ENCODE measurements at places on chromosomes 2 and 18.

- DNase-seq = no peak
Observed at GRCh38 chr2:68031542-68032160, 31.2 kb downstream of the C1D start.

GRCh38 chr18:36350251-36350651 is 52.7 kb downstream of the FHOD3 start:
- no peak for DNase-seq

- DNase-seq = no peak
Observed at GRCh38 chr18:31439807-31440325, 7.7 kb upstream of the DSG3 start.

DNA sequence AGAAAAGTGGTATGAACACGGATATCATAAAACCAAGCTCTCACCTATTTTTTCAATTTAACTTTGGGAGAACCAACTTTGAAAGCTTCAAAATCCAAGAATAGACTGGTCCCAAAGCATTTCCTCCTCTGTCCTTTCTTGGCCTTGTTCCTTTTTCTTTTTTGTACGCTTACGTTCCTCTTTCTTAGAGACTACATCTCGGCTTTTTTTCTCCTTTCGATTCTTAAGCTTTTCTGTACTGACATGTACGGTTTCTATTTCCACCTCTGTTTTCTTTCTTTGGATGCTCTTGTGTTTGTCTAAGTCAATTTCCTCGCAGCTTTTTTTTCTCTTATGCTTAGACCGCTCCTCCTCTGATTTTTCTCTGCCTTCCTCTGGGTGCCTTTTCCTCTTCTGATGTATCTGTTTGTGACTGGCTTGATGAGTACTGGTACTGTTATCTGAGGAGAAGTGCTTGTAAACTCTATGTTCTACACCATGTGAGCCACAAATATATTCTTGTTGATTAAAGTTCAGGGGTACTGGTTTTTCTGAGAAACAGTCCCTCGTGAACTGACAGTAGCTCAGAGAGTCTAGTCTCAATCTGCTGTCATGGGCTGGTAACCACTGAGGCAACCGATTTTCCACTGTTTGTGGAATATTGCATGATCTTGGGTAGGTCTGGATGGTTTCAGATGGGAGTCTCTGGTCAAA is 11.5 kb upstream of the RNU2-63P start:
- no peak for DNase-seq

DNA sequence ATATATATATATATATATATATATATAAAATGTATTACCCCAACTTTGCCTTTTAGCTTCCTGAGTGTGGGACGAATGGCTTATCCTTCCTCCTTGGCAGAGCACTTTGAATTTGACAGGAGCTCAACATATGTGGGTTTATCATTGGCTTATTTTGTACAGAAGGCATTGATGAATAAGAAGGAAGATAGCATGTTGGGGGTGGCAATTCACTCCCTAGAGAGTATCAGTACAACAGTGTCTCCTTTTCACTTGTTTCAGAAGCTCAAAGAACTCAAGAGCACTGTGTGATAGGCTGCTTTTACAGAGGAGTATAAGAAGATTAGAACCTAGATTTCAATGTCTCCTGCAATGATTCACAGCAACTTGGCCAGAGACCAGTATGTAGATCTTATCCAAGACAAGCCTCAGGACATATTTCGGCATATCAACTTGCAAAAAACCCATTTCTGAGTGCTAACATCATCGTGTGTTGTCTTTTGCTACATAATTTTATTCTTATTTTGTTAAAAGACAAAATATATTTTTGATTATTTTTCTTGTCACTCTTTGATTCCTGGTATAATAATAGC is 345.8 kb downstream of the SOCS6 start:
- no peak for DNase-seq

DNA sequence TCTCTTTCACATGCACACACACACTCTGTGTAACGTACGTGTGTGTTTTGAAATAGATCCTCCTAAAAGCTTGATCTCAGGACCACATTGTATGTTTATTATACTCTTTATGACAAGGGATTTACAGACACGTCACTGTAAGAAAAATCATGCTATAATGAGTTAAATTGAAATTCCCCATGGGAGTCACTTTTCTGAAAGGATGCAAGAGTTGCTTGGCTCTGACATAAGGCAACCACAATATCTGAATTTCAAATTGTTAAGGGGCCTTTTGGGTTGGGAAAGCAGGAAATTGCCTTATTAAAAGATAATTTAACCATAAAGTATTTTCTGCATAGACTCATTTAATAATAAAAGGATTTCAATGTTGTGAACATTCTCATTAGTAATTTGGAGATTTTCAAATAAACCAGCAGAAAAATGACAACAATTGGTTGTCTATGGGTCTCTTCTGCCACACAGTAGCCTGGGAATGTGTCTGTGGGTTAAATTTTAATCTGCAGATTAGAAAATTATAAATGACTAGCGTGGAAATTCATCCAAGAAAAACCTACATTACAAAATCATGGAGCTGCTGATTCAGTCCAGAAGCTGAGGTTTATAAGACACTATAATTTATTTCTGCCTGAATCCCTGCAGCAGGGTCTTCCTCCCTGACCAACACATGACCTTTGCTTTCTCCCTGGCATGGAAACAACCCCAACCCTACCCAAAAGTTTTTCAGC is 75.9 kb upstream of the PID1 start:
- DNase-seq = no peak

GRCh38 chr2:221203125-221203524 is 369.0 kb downstream of the EPHA4 start:
- DNase-seq = no peak

DNA sequence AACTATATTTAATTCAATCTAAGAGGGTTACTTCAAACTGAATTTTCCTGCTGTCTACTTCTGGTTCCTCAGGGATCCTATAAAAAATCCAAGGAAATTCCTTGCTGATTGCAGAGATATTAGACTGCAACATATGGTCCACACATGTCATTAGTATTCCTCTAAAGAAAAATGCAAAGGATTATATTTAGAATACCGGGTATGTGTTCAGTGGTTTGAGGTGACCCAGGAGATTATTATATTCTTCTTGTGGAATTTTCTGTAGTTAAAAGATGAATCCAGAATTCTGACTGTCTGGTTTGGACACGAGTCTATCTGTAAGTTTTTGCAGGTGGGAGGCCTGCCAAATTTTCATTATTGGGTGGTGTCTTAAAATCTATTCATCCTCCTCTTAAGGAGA is 18.2 kb downstream of the HOXD1 start:
- DNase-seq = no peak

GRCh38 chr2:238868616-238869292 is 20.9 kb downstream of the TWIST2 start:
- no peak for DNase-seq

- DNase-seq = no peak
Observed at GRCh38 chr18:67731851-67732250, 215.3 kb upstream of the DSEL start.

DNA sequence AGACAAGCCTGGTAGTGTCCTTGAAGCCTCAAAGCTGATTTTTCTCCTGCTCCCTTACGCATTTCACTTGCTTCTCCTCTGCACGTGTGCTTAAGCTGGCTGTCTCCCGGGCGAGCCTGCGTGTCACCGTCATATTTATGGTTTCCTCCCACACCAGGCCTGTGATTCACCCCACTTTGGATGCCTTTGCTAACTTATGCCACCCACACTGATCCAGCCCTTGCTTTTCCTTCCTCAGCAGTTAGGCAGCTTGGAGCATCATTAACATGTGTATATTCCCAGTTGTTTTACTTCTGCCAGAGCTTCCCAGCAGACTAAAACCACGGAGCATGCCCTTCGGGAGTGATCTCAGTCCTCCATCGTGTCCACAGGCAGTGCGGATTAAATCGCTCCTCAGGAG is 2.2 kb downstream of the ST3GAL5 start:
- no peak for DNase-seq

- no peak for DNase-seq
Observed at GRCh38 chr18:23470620-23471387, 17.7 kb downstream of the RIOK3 start.

DNA sequence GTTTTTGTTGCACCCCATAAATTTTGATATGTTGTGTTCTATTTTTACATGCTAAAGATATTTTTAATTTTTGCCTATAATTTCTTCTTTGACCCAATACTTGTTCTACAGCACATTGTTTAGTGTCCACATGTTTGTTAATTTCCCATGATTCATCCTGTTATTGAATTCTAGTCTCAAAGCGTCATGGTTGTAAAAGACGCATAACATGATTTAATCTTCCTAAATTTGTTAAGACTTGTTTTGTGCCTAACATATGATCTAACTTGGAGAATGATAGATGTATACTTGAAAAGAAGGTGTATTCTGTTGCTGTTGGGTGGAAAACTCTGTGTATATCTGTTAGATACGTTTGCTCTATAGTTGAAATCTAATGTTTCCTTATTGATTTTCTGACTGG is 27.1 kb upstream of the SULT1C3 start:
- no peak for DNase-seq

DNA sequence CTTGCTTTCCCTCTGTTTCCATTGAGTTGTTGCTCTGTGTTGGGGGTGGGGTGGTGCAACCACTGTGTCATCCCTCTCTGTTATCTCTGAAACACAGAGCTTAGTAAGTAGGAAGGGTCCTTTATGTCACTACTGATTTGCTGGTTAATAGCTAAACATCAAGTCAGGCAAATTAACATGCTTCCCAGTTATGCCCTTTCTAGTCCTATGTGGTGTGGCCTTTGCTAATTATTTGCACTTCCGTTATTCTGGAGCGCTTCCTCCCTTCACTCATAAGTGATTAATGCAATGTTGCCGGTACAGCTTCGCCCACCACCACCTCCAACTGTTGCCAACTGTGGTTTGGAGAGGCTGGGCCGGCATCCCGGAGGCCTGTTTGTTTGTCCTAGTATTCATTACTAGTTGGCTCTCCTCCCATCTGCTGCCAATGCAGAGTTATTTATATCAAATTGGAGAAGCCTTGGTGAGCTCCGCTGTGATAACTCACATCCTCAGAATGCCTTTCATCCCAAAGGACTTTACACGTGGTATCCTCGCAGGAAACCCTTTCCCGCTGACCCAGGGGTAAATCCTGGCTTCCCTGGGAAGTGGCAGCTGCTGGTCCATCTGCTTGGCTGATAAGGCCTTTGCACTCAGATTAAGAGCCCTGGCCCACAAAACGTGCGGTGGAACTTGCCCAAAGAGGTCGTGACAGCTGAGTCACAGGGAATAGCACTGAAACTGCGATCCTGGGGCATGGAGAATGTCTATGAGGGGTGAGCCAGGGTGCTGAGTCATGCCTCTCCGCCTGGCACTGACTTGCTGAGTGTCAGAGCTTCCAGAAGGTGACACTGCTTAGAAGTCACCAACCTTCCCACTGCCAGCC is 72.0 kb upstream of the ZCCHC2 start:
- no peak for DNase-seq

GRCh38 chr18:74476140-74476539 is 19.0 kb upstream of the DIPK1C start:
- peak; percentile 15 for DNase-seq

- no peak for DNase-seq
Observed at GRCh38 chr2:48344441-48344756, 185.6 kb upstream of the STON1 start.

GRCh38 chr2:10864251-10864650 is 47.5 kb upstream of the KCNF1 start:
- DNase-seq = no peak

DNA sequence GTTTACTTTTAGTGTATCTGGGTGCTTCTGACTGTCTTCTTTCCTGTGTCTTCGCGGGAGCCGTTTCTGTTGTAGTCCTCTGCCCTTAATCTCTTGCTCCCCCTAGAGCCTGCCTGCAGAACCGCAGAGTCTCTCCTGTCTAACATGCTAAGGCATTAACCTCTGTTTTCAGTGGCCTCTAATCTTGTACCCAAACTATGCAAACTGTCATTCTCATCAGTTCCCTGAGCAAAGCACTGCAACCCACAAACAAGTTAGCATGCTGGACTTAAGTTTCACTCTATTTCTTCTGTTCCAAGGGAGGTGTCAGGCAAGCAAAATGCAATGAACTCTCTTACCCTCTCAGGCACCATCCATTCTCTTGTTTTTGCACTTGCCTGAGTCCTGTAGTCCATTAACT is 138.4 kb downstream of the OTX1 start:
- DNase-seq = no peak

GRCh38 chr2:74779587-74780135 is 54.3 kb upstream of the HK2 start:
- no peak for DNase-seq

- no peak for DNase-seq
Observed at GRCh38 chr2:89841476-89841840, 1150.0 kb downstream of the RPIA start.

DNA sequence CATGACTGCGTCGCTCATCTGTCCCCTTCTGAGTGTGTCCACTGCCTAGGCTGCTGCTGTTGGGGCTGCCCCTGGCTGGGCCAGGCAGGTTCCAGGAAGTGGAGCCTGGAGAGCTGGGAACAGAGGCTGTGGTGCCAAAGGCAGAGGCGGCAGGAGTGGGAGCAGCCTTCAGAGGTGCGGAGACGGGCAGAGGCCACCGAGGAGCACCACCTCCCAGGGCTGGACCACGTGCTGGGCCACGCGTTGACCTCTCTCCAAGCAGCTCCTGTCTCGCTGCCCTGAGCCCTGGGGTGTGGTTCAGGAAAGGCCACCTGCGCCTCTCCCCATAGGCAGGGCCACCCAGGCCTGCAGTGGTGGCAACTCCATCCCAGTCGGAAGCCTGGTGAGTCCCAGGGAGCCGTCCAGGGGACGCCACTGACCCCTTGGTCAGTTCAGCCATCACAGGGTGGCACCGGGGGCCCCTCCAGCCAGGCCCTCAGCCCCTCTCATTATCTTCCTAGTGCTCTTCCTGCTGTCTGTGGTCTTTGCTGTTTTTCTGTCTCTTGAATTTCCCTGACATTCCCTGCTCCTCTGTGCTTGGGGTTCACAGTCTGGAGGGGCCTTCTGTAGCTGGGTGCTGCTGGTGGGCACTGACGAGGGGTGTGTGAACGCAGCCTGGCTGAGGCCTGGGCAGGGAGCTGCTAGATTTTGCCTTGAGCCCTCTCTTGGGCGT is 122.8 kb upstream of the HS6ST1 start:
- DNase-seq = peak; percentile 2

GRCh38 chr2:158917121-158917520 is 51.3 kb upstream of the TANC1 start:
- no peak for DNase-seq

DNA sequence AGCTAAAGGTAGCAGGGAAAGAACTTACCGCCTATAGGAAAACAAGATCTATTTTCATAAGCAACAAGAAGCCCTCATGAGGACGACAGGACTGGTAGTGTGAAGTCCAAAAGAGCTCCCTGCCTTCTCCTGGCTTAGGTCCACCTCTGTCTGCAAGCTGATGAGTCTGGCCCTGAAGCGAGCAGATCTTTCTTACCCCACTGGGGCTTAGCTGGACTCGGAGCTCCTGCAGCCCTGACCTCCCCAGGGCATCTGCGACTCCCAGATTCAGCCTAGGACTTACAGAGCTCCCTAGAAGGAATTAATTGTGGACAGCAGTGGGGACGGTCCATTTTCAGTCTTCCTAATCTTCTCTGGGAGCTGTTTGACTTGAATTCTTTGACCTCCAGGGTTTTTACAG is 53.7 kb downstream of the MCFD2 start:
- DNase-seq = no peak

GRCh38 chr2:75074708-75075107 is 116.3 kb downstream of the POLE4 start:
- DNase-seq = no peak

- no peak for DNase-seq
Observed at GRCh38 chr2:120809609-120810440, 74.2 kb downstream of the GLI2 start.
